ENCODE measurements at places on chromosomes 4 and X.

- DNase-seq: no peak
Observed at GRCh38 chrX:154437971-154438893, 1.3 kb downstream of the GDI1 start.

- DNase-seq: no peak
Observed at GRCh38 chr4:65234061-65234460, 436.2 kb downstream of the EPHA5 start.

- DNase-seq: no peak
Observed at GRCh38 chrX:15749642-15750610, 11.9 kb downstream of the CA5B start.

DNA sequence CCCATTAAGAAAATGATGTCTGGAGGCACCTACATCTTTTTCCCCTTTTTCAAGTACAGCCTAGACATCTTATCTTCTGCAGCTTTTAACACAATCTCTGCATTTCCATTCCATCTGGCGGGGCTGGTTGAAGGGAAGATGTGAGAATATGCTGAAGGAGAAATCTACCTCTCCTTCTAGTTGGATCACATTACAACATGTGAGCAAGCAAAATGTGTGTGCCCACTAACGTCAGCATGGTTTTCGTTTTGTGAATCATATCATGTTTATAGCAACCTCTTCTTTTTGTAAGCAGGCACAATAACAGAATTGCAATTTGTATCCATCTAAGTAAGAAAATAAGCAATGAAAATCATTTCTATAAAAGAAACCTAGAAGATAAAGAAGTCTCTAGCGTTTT is 28.9 kb upstream of the MID1 start:
- no peak for DNase-seq

Data from SW480 (cell line).